Fibroblast of pulmonary artery (primary cell): ENCODE measurements at places on chromosomes 7 and 10.

DNA sequence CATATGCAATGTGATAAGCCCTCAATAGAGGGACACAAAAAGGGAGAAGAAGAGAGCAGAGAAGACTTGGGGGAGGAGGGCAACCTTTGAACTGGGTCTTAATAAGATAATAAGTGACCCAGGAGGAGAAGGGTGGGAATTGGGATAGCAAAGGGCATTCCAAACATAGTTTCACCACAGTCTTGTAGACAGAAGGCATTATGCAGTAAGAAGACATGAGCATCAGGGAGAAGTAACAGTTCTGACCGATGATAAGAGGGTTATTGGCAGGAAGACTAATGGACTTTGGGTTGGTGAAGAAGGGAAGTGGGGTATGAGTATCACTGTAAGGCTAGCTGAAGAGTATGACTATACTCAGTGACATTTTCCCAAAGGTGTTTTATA lies 63.6 kb downstream of the TES start:
- DNase-seq = no peak

GRCh38 chr7:87507446-87507845 lies 32.0 kb upstream of the ABCB4 start:
- DNase-seq = no peak

GRCh38 chr7:1523844-1524243 lies 6.7 kb upstream of the MAFK start:
- no peak for DNase-seq

GRCh38 chr7:69678494-69679187 lies 80.4 kb downstream of the AUTS2 start:
- DNase-seq = peak; percentile 22

DNA sequence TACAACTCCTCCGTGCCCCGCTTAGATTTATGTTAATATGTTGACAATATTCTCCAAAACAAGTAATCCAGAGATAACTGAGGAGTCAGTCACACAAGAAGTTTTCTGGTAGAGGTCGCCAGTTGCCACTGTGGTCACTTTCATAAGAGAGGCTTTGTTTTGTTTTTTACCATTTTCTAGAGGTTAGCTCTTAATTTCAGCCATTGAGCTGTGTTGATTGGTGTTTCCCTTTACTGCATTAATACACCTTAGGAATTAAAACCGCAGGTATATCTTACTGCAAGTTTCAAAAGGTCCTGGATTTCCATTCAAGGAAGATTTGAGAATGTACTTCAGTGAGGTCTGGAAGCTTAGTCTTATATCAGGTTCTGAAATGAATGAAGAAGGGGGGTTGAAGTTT lies 3.5 kb downstream of the BMI1 start:
- DNase-seq = no peak

GRCh38 chr7:128097211-128097731 lies 66.0 kb upstream of the LRRC4 start:
- no peak for DNase-seq

- DNase-seq = peak; percentile 92
Observed at GRCh38 chr10:59907918-59908807, 1.8 kb upstream of the CCDC6 start.

DNA sequence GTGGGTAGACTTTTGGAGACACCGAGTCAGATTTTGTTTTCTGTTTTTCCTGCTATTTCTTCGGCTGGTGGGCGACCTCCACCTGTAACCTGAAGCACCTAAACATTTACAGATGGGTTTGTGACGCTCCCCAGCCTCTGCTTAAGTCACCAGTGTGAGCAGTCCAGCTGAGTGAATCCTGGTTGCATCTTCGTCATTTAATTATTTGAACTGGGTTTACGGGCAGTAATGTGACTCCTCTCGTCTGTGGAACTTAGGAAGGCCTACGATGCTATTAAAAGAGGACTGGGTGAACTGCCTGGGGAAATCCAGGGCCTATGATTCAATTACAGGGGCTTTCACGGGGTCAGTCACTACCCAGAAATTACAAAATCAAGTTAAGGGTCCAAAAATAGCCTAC lies 52.5 kb downstream of the WNT2 start:
- no peak for DNase-seq

DNA sequence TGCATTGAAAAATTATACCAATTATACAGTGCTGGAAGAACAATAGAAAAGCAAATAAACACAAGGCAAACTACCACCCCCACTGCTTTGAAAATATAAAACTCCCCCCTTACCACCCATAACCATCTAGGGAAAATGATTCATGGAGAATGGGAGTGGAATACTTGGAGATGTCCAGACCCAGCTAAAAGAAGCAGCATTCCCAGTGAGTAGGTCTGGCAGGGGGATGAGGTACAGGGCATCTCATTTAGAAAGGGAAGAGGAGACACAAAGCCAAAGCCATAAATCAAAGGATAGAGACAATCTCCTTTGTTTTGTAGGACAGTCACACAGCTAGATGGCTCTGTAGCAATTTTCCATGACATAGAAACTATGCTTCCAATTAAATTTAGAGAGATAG lies 36.0 kb upstream of the DGKI start:
- no peak for DNase-seq

GRCh38 chr7:50475340-50475739 lies 25.2 kb upstream of the FIGNL1 start:
- no peak for DNase-seq

DNA sequence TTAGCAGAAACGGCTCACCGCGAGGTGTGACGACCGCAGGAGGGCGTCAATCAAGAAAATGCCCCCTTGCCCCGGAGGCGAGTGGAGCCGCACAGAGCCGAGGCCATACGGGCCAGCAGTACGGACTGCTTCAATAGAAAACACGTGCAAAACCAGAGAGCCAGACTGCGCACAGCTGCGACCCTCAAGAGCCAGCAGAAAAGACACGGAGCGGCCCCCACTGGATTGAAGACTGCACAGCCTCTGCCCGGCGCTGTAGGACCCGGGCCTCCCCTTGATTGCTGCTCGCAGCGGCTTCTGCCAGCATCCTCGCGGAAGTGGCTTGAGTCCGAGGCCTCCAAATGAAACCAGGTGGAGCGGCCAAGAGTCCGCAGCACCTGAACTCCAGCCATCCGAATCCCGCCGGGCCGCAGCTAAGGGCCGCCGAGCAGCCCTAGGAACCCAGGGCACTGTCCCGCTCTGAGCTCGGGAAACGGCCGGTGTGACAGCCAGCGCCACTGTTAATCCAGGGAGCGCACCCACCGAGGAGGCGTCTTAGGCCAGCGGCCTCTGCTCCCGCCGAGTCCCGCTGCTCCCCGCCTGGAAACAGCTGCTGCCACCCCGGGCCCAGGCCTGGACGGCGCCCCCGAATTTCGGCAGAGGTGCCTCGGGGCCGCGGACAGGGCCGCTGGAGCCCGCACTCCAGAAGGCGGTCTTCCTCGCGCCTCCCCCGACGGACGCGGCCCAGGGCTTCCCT lies 660 bp upstream of the HHEX start:
- peak; percentile 44 for DNase-seq

DNA sequence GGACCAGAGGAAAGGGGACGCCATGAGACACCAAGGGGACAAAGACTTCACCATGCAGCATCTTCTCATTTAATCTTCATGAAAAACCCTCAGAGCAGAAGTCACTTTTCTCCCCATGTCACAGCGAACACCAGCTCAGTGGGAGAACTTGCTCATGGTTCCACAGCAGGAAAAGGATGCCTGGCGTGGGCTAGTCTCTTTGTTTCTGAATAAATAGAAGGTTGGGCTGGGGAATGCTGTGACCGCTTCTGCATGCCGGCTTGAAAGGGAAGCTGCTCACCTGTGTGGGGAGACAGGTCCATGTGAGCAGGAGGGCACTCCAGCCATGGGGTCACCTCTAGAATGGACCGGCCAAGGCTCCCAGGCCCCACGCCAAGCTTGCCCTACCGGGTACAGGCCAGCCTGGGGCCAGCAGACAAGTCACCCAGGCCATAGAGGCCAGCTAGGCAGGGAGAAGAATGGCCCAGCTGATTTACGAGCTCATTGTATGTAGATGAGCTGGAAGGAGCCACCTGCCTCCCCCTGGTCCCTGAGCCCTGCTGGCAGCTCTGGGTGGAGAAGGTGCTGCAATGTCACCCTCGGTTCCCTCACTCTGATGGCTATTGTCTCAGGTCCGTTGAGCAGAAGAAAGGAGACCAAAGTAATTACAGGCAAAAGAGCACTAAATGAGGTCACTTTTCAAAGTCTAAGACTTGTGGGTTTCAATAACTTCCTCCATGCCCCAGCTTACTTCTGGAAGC lies 82.0 kb upstream of the PDZD8 start:
- DNase-seq = no peak

- no peak for DNase-seq
Observed at GRCh38 chr7:44286618-44287487, 38.5 kb downstream of the CAMK2B start.

- no peak for DNase-seq
Observed at GRCh38 chr7:148058753-148059152, 531.8 kb upstream of the C7orf33 start.

DNA sequence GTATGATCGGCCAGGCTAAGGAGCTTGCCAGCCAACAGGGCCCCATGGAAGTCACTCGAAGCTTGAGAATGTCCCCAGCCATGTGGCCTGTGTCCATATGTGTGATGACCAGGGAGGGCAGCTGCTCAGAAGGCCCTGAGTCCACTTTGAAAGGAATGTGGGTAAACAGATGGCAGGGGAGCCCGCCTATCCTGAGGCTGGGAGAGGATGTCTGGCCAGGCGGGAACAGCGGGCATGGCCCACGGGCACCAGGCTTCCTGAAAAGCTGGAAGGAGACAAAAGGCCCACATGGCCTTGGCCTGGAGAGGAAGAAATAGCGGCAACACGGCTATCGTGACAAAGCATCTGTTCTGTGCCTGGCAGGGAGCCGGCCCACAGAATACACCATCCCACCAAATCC lies 137.9 kb upstream of the PPIF start:
- no peak for DNase-seq

DNA sequence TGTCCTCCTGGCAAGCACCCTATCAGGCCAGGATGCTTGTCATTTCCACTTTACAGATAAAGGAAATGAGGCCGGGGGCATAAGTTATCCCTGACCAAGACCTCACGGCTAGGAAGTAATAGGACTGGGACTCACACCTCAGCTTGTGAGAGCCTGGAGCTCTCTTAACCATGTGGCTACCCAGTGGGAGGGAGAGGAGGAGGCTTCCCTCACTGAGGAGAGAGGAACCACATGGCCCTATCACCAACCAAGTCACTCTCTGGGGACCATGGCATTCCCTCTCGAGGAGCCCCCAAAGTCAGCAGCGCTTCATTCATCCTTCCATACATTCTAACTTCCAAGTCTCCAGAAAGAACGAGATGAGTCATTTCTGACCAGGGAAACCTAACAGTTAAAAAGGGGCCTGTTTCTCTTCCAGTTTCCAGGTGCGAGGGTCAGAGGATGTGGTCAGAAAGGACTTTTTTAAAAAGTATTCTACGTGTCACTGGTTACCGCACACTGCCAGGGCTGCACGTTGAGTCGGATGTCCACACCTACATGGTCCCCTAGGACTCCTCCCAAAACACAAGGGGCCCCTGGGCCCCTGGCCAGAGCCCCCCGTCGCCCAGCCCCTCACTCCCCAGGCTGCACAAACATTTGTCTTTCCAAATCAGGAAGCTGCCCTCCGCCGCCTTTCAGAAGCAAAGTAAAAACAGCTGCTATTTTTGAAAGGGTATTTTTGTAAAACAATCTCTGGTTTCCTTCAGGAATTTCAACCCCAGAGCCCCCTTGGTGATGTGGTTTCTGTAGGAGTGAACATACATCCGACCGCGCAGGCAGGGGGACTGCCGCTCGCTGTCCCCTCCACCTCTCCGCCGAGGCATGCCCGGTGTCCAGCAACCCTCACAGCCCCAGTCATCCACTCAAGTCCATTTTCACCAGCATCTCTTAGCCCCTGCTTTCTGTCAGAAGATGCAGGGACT lies 128.2 kb upstream of the CHST15 start:
- peak; percentile 16 for DNase-seq

GRCh38 chr10:48982584-48982983 lies 42.9 kb upstream of the LRRC18 start:
- no peak for DNase-seq

DNA sequence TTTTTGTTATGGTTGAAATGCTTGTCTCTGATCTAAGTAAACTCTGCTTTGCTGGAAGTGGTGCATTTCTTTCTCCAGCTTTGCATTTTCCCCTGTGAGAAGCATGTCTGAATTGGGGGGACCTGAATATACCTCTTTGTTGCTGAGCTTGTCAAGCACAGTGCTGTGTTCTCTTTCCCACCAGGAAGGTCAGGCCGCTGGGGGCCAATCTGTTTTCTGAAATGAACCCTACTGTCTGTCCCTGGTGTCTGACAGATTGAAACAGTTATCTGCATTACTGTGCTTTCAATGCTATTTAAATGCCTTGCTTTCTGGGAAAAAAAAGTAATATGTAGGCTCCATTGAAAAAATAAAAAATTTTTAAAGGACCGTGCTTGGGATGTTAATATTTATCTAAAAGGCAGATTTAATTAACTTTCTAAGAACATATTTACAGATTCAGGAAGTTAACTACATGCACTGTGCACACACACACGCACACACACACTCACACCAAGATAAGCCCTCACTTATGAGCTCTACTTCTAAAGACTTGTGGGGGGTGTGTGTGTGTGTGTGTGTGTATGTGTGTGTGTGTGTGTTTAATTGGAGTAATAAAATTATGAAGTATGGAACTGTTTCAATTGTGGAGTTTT lies 127.0 kb upstream of the FZD1 start:
- DNase-seq = no peak

DNA sequence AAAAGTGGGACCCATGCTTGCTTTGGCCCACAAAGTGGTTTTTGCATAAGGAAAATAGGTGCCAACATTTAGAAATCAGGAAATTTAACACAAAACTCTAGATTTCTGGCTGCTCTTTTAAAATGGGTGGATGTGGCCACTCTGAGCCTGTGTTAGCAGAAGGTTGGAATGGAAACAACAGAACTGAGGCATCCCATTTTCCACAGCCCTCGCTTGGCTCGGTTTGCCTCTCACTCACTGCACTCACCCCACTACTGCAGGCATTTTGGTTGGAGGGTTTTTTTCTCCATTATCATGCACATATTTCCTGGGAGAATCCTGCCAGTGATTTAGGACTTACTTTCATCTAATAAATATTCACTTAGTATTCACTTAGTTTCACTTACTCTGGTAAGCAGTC lies 178.9 kb downstream of the BICC1 start:
- no peak for DNase-seq

DNA sequence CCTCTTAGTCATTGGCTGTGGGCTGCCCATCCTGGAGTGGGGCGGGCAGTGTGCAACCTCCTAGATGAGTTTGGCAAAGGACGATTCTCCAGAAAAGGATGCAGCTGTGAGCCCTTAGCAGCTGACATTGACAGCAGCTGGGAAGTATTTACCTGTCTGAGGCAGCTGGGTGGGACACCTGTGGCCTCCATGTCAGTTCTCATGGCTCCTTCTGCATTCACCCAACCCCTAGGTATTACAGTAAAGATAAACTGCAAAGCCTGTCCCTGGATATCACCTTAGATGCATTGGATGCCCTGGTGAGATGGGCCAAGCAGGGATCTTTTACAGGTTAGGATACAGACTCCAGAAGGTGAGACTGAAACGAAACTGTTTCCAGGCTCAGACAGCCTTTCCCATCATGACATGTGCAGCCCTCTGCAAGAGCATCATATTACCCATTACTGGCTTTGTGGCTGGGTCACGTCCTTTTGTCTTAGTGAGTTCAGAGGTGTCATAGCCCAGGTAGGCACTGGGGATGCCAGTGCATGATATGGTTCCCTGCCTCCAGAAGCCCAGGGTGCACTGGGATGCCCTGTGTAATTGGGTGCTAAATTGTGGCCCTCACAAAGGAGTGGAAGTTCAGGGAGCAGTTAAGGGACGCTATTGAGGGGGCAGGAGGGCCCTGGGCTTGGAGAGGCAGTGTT lies 28.9 kb downstream of the MINDY4 start:
- DNase-seq = no peak

GRCh38 chr7:50591480-50592438 lies 26.6 kb upstream of the DDC start:
- DNase-seq = no peak

- no peak for DNase-seq
Observed at GRCh38 chr7:2092279-2092678, 140.5 kb downstream of the MAD1L1 start.
